Thoracic aorta (tissue), 2 donors: ENCODE measurements at places on chromosomes 6 and 20. TPM values are rescaled to one million over a fixed set of nuclear protein-coding genes. Genes with fewer than 3 reads are reported as not detected.

DNA sequence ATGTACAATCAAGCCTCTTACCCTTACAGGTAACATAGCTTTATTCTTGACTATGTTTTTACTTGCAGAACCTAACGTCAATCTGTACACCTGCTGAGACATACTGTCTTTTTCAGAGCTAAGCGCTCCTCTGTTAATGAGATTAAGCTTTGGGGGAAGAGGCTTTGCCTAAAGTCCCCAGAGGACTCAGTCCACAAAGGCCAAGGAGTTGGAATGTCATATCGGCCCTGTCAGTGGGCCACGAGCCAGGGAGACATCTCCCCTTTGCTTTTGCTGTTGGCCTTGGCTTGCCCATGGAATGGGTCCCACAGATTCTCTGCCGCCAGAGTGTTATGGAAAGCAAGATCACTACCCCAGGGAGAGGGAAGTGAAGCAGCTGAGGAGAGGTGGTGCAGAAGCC is 64.1 kb upstream of the SOX4 start:
- no peaks in the 10 kb centered on the region for H3K27me3 ChIP-seq
- no peak overlapping the region for H3K27ac ChIP-seq
- DNase-seq = no peak

The EFCAB8 gene
- total RNA-seq = 2.9 TPM

DNA sequence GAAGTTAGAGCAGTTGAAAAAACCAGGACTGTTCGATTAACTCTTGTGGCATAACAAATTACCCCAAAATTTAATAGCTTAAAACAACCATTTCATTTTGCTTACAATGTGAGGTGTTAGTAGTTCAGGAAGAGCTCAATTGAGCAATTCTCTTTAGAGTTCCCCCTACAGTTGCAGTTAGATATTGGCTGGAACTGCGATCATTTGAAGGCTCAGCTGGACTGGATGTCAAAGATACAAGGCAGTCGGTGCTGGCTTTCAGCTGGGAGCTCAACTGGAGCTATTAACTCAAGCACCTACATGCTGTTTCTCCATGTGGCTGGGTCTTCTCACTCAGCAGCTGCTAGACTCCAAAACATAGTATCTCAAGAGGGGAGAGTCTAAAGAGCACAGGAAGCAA is 96.0 kb upstream of the LOC128125822 start:
- H3K36me3 ChIP-seq = no peaks in the 10 kb centered on the region
- no peaks in the 10 kb centered on the region for H3K4me1 ChIP-seq
- DNase-seq = no peak
- no peak overlapping the region for H3K27ac ChIP-seq
- H3K4me3 ChIP-seq = no peak overlapping the region

- no peak for DNase-seq
- peaks cover 4% of the 10 kb centered on the region for H3K27me3 ChIP-seq
- no peak overlapping the region for H3K27ac ChIP-seq
- no peaks in the 10 kb centered on the region for H3K36me3 ChIP-seq
- no peaks in the 10 kb centered on the region for H3K4me1 ChIP-seq
- no peak overlapping the region for H3K4me3 ChIP-seq
Measured at GRCh38 chr6:1335367-1336037, 23.6 kb downstream of the FOXQ1 start.

GRCh38 chr20:10077886-10078285 is 43.1 kb downstream of the ANKEF1 start:
- no peaks in the 10 kb centered on the region for H3K36me3 ChIP-seq
- DNase-seq = no peak
- no peak overlapping the region for H3K27ac ChIP-seq
- H3K4me1 ChIP-seq = no peaks in the 10 kb centered on the region
- no peaks in the 10 kb centered on the region for H3K27me3 ChIP-seq

GRCh38 chr6:132504757-132505156 is 8.2 kb downstream of the STX7 start:
- H3K27ac ChIP-seq = no peak overlapping the region
- H3K4me1 ChIP-seq = peaks cover 34% of the 10 kb centered on the region

GRCh38 chr6:3319610-3320200 is 61.0 kb downstream of the PSMG4 start:
- DNase-seq = no peak
- no peaks in the 10 kb centered on the region for H3K4me1 ChIP-seq
- H3K36me3 ChIP-seq = no peaks in the 10 kb centered on the region
- no peaks in the 10 kb centered on the region for H3K27me3 ChIP-seq
- H3K4me3 ChIP-seq = no peak overlapping the region
